ENCODE measurements at places on chromosomes 7 and 10.

- DNase-seq: no peak
These were observed 5.1 kb upstream of the HIPK2 start for GRCh38 chr7:139782932-139783331.

- DNase-seq: no peak
These were observed 77.4 kb downstream of the WDR37 start for GRCh38 chr10:1133495-1134045.

DNA sequence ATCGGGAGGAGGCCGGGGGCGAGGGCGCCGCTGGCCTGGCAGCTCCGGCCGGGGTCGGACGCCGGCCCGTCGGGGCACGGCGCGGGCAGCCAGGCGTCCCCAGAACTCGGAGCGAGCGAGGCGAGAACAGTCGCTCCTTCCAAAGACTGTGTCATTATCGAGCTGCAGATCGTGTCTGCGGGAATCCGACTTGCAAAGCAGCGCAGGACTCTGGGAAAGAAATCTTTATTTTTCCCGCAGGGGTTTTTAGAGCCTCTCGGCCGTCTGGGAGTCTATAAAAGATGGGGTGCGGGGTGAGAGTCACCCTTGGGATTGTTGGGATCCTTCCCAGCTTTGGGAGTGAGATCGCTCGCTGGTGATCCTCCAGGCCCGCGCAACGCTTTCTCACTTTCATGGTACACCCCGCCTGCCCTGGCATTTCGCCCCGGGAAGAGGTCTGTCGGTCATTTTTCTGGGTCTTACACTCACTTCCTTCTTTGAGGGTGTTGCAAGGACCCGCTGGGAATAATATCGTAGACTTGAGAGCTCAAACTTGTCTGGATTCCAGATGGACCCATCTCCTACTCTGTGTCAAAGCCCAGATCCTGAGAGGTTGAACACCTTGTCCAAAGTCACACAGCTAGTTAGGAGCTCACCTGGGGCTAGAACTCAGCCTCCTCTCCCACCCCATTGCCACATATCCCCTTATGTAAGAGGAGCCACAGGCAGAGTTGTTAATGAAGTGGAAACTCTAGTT lies 1.0 kb downstream of the UBTD1 start:
- no peak for DNase-seq

DNA sequence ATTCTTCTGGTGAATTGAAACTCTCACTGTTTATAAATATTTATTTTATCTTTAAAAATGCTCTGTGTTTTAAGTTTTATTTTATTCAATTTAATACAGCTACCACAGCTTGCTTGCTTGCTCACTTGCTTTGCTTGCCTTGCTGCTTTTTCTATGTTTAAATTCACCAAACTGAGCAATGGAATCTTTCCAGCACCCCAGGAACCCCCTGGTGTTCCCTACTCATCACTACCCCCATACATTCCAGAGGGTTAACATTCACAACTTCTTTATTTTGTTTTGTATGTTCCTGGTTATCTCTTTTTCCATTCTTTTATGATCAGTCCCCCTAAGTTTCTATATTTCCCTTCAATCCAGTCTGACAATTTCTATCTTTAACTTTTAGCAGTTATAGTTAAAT lies 166.5 kb upstream of the COL1A2 start:
- no peak for DNase-seq

- no peak for DNase-seq
These were observed 70.5 kb upstream of the COL13A1 start for GRCh38 chr10:69731184-69731583.

DNA sequence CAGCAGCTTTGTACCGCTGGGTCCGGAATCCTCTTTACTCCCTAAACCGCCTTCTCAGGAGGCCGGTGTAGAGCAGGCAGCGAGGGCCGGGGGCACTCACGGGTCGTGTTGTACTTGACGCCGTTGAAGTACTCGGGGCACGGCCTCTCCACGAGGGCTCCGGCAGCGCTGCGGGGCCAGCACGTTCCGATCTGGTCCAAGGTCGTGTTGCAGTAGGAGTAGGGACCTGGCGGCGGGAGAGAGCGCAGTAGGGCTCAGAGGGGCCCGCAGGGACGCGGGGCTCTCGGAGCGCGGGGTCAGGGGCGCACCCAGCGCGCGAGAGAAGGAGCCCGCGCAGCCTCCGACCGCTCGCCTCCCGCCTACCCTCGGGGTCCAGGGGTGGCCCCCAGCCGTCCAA lies 443 bp downstream of the CRHR2 start:
- no peak for DNase-seq

DNA sequence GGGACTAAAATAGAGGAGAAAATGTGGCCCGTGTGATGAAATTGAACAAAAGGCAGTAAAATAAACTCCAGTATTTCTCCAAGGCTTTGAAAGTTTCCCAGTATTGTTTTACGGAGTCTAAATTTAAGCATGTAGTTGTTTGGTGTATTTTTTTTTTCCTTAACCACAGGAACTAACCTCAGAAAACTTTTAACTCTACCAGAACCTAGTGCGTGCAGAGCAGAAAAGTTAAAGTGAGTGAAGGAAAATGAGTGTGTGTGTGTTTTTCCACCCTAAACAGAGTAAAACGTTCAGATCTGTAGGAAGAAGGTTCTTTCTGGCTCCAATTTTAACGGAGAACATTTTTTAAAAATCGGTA lies 812 bp downstream of the PROSER2 start:
- DNase-seq: no peak
